Activated naive CD4-positive, alpha-beta T cell treated with anti-CD3 and anti-CD28 coated beads, Interleukin-2, amount 10 ng/mL, durations not matched to agents 7 days and 5 days (primary cell): ENCODE measurements at places on chromosomes 7 and 10.

DNA sequence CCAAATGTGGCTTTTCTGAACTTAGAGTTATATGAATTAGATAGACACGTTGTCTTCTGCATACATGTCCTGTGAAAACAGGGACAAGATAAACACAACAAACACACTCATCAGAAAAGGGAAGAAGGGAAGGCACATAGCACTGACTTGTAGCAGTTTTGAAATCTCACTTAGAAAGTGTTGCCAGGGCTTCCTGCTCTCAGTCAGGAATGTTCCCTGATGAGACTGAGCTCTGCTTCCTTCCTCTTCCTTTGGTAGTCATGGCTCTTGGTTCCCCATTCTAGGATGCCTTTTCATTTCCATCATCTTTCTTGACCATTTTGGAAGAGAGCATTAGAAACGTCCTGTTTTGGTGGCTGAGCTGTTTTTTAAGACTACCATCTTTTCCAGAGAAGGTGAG lies 233.8 kb upstream of the LYZL1 start:
- no peak for DNase-seq

- no peak for DNase-seq
Measured at GRCh38 chr7:69768986-69769595, 170.8 kb downstream of the AUTS2 start.

- no peak for DNase-seq
Measured at GRCh38 chr10:124012066-124012465, 81.3 kb downstream of the CHST15 start.

- DNase-seq, result no peak
Measured at GRCh38 chr7:22872096-22872807, 49.6 kb upstream of the TOMM7 start.

DNA sequence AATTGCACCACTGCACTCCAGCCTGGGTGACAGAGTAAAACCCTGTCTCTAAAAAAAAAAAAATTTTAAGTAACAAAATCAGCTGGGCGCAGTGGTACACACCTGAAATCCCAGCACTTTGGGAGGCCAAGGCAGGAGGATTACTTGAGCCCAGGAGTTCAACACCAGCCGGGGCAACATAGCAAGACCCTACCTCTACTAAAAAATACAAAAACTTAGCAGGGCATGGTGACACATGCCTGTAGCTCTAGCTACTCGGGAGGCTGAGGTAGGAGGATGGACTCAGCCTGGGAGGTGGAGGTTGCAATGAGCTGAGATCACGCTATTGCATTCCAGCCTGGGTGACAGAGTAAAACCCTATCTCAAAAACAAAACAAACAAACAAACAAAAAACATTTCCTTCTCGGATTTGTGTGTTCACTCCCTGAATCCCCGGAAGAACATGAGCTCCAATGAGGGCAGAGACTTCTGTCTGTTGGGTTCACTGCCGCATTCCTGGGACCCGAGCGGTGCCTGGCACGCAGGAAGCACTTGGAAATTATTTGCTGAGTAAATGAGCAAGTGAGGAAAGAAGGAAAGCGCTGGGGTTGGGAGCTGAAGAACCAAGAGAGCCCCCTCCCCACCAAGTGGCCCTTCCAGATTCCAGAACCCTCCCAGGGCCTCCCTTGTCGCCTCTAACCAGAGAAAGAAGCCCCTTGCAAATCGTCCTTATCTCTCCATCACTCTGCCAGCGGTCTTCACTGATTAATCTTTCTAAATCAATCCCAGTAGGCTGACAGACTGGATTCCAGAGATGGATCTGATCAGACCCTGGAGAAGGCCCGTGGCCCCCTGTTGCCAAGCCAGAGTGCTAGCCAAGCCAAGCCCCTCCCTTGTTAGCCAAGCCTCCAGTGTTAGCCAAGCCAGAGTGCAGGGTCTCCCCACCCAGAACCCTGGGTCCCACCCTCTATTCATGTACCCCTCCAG lies 6.2 kb downstream of the TNRC18 start:
- no peak for DNase-seq

DNA sequence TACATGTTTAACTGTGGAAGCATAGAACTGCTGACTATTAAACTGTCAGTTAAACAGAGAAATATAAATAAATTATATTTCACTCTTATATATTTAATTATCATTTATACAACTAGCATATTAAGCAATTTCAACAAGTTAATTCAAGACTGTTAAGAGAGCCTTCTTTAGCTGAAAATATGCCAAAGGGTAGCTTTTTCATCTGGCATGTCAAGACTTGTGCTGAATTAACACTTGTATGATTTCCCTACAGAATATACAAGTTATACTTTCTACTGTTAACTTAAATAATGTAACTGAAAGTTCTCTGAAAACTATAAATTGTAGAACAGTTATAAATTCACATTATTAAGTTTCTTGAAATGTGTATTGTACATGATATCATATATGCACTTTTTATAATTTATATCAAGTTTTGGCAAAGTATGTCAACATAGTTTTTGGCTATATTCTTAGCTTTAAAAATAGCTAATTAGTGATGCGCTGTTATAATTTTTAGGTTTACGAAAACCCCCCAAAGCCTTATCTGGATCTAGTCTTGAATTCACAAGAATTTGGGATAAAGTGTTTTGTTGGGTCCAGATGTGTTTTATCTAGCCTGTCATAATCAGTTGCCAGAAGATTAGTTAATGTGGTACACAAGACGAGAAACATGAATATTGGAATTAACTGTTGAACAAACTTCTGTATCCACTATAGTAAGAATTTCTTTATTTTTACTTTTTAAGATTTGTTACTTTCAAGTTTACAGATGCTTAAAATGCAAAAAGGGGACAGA lies 231.1 kb upstream of the FOXP2 start:
- DNase-seq, result no peak

GRCh38 chr10:74263996-74264395 lies 113.0 kb downstream of the ADK start:
- no peak for DNase-seq

DNA sequence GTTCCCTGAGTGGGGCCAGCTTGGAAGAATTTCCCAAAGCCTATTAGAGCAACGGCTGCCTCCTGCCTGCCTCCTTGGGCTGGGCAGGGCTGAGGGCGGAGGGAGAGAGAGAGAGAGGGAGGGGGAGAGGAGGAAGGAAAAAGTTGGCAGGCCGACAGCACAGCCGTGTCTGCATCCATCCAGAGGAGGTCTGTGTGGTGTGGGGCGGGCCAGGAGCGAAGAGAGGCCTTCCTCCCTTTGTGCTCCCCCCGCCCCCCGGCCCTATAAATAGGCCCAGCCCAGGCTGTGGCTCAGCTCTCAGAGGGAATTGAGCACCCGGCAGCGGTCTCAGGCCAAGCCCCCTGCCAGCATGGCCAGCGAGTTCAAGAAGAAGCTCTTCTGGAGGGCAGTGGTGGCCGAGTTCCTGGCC lies at the start of gene AQP1:
Gene AQP1 (plus strand): TSS at position 293 of the 409 bp plus-strand sequence. CDS start 57 bp downstream, at position 350.
- DNase-seq, result no peak

GRCh38 chr10:118956802-118957442 lies 72.6 kb upstream of the NANOS1 start:
- DNase-seq, result no peak

GRCh38 chr7:6619961-6620360 lies 4.6 kb downstream of the ZNF853 start:
- no peak for DNase-seq

DNA sequence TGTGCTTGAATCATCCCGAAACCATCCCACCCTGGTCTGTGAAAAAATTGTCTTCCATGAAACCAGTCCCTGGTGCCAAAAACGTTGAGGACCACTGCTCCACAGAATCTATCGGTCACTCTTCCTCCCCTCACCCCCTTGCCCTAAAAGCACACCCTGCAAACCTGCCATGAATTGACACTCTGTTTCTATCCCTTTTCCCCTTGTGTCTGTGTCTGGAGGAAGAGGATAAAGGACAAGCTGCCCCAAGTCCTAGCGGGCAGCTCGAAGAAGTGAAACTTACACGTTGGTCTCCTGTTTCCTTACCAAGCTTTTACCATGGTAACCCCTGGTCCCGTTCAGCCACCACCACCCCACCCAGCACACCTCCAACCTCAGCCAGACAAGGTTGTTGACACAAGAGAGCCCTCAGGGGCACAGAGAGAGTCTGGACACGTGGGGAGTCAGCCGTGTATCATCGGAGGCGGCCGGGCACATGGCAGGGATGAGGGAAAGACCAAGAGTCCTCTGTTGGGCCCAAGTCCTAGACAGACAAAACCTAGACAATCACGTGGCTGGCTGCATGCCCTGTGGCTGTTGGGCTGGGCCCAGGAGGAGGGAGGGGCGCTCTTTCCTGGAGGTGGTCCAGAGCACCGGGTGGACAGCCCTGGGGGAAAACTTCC lies 784 bp upstream of the SERPINE1 start:
- peak; percentile 25 for DNase-seq

- DNase-seq, result no peak
Measured at GRCh38 chr10:111650088-111650487, 533.5 kb downstream of the GPAM start.

DNA sequence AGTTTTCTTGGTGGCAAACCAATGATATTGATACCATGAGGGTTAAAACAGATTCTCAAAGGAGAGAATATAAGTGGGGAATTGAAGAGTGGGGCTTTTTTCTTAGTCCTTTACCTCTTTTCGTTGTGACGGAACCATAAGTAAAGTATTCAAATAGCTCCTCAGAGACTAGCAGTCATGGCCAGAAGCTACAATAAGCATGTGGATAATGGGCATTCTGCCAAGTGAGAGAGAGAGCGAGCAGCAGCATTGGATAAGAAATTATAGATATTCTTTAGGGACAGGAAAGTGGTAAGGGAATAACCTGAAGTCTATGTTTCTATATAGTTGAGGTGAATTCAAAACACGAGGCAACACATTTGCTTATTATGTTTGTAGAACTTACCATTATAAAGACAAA lies 235.1 kb downstream of the SEMA3E start:
- DNase-seq, result no peak

GRCh38 chr10:11691319-11691755 lies 50.8 kb upstream of the ECHDC3 start:
- no peak for DNase-seq

GRCh38 chr10:130878131-130878530 lies 433.4 kb downstream of the TCERG1L start:
- DNase-seq, result no peak

DNA sequence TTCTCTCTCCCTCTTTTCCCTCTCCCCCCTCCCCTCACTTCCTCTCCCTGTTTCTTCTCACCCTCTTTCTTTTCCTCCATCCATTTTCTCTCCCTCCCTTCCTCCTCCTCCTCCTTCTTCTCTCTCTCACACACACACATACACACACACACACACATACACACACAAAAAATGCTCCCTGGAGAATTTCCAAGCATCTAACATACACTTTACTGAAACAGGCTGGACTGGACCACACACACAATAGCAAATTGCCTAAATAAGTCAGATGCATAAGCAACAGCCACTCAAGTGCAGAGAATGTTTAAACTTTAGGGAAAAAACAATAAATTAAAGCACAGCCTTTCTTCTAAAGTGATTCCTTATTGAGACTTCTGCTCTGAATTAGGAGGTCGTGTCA lies 267.7 kb downstream of the FGFR2 start:
- DNase-seq, result no peak

GRCh38 chr7:834277-834676 lies 2.0 kb downstream of the SUN1 start:
- DNase-seq, result no peak

- DNase-seq, result no peak
Measured at GRCh38 chr7:81484261-81484660, 285.6 kb downstream of the HGF start.

GRCh38 chr10:74139981-74140380 lies 10.6 kb downstream of the AP3M1 start:
- DNase-seq, result no peak

- DNase-seq, result no peak
Measured at GRCh38 chr7:8937204-8937603, 503.8 kb downstream of the NXPH1 start.

GRCh38 chr7:66146701-66147100 lies 32.1 kb downstream of the CRCP start:
- no peak for DNase-seq

DNA sequence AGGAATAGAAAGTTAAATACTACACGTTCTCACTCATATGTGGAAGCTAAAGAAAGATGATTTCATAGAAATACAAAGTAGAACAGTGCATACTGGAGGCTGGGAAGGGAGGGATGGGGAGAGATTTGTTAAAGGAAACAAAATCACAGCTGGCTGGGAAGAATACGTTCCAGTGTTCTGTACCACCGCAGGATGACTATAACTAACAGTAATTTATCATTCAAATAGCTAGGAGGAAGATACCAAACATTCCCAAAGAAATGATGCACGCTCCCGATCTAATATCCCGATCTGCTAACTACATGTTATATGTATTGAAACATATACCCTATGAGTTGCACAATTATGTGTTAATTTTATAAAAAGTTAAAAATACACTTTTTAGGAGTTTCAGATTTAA lies 162.3 kb downstream of the ZMYND11 start:
- DNase-seq, result no peak

- no peak for DNase-seq
Measured at GRCh38 chr10:12510501-12510941, 161.2 kb downstream of the CAMK1D start.

- DNase-seq, result no peak
Measured at GRCh38 chr7:94491410-94491809, 18.2 kb upstream of the CASD1 start.

DNA sequence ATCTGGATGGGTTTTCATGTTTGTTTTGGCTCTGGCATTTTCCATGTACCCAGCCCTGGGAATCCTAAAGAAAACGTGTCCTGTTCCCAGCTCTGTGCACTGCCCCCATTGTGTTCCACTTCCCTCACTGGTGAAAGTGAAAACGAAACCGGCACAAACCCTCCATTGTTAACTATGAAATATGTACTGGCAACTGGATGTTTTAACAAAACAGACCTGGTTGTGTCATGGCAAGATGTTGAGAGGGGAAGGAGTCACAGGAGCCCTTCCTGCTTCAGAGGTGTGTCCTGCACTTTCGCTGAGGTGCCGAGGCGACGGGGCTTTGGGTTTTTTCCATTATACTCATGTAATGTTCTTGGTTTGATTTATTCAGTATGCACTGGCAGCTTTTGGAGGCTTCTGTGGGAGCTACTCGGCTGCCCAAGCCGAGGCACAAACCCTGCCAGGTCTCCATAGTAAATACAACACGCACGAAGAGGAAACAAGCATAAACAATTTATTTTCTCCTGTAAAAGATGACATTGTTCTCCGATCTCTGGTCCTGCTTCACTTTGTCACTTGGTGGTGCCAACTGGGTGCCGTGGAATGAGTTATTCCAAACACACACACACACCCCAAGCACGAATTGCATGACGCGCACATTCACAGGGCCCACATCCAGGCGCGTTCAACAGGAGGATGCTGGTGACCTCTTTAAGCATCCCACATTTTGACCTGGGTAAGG lies 118.2 kb downstream of the CDK6 start:
- DNase-seq, result peak; percentile 77

DNA sequence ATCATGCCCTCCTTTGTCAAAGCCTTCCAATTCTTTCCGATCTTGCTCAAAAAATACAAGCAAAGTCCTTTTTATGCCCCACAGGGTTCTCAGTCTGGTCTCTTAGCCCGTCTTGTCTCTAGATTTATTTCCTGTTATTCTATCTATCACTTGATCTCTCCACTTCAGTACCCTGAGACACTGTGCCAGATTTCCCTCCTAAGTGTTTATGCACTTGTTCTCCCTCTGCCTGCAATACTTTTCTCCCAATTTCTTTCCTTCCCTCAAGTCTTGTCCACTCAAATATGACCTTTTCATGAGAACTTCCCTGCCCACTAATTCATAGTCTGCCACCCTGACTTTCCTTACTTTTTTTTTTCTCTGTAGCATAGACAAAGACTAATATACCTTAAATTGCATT lies 141.4 kb downstream of the MBL2 start:
- DNase-seq, result no peak
